Naive thymus-derived CD8-positive, alpha-beta T cell (primary cell): ENCODE measurements at places on chromosomes 1 and 21. TPM values are rescaled to one million over a fixed set of nuclear protein-coding genes. Genes with fewer than 3 reads are reported as not detected.

- no peak for DNase-seq
These were observed 265.0 kb downstream of the NPHP4 start for GRCh38 chr1:5727191-5727590.

DNA sequence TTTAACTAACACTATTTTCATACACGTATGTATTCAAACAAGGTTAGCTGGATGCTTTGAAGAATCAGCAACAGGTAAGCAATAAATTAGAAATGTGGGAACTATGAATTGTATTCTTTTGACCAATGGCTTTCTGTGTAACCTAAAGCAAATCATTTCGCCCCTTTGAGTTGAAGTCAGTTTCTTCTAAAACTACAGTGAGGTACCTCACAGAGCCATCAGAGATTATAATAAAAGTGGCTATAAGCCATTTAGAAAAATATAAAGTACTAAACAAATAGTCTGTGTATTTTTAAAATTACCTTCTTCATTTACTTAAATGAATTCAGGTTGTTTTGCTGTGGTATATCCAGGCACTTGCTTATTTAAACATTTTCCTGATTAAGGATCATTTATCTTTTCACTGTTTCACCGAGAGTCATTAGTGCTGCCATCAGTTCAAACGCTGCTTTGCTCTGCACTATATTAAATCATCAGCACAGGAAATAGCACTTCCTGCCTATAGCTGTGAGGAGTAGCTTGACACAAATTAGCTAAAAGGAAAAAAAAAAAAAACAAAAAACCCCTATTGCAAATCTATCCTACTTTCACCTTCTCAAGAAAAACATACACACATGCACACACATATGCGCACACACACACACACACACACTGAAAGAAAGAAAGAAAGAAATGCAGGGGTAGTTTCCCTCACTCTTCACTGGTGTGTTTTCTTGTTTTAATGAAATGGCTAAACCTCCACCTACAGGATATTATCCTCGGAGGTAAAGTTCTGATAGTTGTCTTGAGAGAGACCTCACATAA is 39.8 kb upstream of the C1orf105 start:
- peak; percentile 80 for DNase-seq

SPATA6 gene
- 0.95 TPM for polyA plus RNA-seq

GRCh38 chr1:156948708-156949107 is 28.3 kb downstream of the LRRC71 start:
- no peak for DNase-seq

DNA sequence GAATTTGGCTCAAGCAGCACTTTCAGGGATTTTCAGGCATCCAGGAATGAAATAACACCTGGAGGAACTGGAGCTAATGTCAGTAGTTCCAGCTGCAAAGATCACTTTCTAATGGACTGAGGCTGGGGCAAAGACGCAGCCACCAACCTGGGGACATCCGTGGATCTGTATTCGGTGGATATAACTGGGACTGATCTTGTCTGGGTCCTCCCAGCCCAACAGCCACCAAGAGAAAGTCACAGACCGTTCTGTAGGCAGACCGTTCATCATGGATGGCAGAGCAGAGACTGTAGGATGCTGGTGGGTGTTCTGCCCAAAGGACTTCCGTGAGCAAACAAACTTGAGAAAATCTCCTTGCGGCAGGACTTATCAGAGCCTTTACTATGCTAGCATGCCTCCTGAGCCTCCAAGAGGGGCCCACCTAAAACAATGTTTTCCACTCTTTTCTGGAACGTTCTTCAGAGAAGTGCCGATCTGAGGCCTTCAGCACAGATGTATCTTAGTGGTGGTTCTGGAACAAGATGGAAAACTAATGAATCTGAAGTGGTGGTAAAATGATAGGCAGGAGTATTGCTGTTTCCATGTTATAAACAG is 86.1 kb upstream of the KLHDC7A start:
- no peak for DNase-seq

DNA sequence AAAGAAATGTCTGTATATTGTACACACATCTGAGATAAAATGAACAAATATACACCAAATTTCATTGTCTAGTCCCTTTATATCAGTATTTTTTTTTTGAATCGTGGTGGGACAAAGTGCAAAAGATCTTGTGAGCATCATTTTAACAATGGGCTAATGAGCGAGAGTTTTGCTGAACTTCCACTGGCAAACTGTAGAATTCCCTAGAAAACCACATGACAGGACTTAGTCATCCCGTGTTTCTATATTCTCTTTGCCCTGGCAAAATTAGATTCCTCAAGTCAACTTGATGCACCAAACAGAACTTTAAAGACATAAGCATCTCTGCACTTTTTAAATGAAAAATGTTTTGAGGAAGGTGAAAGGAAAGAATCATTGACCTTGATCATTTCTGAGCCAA is 488.2 kb upstream of the PTBP2 start:
- no peak for DNase-seq
